ENCODE measurements at places on chromosomes 3 and 15.

GRCh38 chr3:107235193-107235927 is 141.9 kb upstream of the CCDC54 start:
- no peak for DNase-seq

- no peak for DNase-seq
These were observed 67.7 kb downstream of the CERS3 start for GRCh38 chr15:100461049-100461448.

DNA sequence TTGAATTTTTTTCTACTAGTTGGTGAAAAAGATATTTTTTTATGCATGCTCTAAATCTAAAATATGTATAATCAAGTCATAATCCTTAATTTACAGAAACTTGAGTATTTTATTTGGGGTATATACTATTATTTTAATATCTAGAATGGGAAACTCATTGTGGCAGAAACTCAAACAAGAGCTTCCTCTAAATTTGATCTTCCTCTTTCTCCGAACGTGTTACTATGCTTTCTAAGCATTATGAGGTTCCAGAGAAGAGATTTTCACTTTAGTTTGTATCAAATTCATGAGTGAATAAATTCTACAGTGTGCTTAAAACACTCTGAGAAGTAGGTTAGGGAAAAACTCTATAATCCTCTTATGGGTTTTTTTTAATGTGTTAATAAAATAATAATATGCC is 173.1 kb downstream of the POTEB3 start:
- no peak for DNase-seq

DNA sequence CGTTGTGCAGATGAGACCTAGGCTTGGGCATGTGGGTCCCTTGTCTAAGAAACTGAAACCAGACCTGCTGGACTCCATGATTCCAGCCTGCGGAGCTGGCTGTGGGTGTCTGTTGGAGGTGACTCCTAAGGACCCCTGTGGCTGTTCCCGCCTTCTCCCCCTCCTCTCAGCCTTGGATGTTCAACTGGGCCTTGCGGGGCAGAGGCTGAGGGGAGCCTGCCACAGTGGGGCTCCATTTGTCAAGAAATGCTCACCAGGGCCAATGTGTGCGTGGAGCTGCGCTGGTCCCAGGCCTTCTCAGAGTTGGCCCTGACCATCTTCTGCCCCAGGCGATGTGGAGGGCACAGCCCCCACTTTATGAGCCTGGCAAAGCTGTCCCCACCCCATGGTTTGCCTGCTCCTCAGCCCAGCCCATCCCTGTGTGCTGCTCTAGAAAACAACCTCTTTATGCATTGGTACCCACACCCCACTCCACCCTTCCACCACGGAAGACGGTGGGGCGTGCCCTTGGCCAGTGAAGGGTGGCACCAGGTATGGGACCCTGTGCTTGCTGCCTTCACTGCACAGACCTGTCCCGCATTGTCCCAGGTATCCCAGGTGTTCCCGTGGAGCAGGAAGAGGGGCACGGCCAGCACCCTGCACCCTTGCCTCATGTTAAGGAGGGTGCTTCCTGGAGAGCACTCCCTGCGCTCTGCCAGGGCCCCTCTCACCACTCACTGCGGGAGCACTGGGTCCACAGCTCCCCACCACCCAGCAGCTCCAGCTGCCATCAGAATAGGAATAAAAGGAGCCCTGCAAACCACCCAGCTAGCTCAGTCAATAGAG is 7.9 kb downstream of the MESP2 start:
- DNase-seq: no peak

GRCh38 chr3:106420628-106421027 is 551.8 kb upstream of the CBLB start:
- DNase-seq: no peak

DNA sequence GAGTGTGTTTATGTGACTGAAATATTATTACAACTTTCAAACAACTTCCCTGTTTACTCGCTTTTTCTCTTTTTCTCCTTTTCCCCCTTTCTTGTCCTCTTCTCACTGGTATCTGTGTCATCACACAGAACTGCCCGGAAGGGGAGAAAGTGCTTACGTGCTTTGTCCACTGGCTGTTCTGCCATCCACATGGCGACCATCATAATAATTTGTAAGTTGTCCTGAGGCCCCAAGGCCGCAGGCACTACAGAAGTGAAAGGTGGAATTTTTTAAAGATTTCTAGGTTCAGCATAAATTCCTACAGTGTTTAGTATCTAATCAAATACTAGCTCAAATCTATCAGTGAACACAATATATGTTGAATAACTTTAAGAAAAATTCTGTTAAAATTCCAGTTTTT is 26.7 kb upstream of the ABHD10 start:
- no peak for DNase-seq

GRCh38 chr3:42375121-42375800 is 35.1 kb downstream of the LYZL4 start:
- no peak for DNase-seq

GRCh38 chr3:5750874-5751640 is 563.5 kb downstream of the EDEM1 start:
- no peak for DNase-seq

DNA sequence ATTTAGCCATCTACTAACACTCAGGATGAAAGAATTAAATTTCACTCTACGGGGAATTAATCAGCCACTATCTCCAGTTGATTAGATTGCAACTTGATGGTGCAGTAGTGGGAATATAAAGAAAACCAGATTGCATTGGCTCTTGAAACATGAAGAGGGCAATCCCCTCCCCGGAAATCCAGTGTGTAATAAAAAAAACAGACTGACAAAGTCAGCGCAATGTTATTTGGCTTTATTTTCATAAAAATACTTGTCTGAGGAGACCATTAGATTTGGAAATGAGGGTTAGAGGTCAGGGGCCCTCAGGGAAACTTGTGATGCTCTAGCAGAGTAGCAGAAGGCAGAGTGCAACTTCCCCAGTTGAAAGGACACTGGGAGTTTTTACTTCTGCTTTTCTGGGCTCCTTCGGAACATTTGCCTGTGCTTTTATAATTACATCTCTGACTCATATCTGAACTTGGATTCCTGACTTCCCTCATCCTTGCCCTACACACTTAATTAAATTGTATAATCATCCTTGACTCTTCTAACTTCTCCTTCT is 326.8 kb downstream of the TUSC7 start:
- peak; percentile 82 for DNase-seq

DNA sequence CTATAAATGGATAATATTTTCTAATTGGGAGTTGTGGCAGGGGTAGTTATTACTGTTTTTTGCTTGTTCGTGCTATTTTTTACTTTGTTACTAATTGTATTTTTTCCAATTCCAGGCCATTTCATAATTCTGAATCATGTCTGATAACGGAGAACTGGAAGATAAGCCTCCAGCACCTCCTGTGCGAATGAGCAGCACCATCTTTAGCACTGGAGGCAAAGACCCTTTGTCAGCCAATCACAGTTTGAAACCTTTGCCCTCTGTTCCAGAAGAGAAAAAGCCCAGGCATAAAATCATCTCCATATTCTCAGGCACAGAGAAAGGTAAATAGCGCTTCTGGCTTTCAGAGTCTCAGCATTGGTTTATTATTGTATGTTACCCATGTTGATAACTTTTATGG is 42.9 kb downstream of the PAK2 start:
- DNase-seq: no peak

DNA sequence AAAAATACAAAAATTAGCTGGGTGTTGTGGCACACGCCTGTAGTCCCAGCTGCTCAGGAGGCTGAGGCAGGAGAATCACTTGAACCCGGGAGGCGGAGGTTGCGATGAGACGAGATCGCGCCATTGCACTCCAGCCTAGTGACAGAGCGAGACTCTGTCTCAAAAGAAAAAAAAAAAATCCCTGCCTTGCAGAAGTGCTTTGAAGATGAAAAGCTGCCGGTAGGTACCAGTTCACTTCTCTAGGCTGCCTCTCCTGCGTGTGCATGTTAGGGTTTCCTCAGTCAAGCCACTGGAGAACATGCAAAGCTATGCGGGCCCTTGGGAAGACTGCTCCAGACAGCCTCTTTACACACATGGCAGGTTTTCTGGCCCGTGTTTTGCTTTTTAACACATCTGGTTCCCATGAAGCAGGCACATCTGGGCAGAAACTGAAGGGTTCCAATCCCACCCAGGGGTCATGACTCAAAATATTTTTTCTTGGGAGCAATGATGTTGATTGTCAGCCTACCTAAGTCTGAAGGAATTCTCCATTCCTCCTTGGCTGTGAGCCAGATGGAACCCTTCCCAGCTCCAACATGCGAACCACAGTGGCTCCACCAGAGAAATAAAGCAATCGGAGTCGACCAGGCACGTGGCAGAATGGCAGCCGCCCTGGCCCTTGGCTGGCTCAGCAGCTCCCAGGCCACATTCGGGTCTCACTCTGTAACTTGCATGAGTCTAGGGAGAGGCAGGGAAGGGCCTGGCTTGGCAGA is 29.6 kb downstream of the MGLL start:
- DNase-seq: peak; percentile 98

DNA sequence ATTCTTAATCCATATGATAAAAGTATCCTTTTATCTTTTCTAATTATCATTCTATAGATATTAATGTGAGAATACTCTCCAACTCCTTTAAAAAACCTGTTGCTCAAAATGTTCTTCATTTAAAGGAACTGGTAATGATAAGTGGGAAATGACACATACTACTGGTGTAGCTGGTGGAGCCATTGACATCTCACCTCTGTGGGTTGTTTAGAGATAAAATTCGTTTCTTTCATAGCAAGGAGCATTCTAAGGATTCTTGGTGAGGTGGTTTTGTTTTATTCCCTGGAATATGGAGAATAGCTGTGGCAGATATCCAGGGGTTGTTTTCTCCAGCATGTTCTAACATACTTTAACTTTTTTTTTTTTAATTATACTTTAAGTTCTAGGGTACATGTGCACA is 299.8 kb upstream of the THBS1 start:
- no peak for DNase-seq

GRCh38 chr3:34008191-34008590 is 209.8 kb downstream of the PDCD6IP start:
- no peak for DNase-seq

Measured in fibroblast of the conjunctiva (primary cell).